Naive thymus-derived CD8-positive, alpha-beta T cell (primary cell): ENCODE measurements at places on chromosomes 12 and 14.

DNA sequence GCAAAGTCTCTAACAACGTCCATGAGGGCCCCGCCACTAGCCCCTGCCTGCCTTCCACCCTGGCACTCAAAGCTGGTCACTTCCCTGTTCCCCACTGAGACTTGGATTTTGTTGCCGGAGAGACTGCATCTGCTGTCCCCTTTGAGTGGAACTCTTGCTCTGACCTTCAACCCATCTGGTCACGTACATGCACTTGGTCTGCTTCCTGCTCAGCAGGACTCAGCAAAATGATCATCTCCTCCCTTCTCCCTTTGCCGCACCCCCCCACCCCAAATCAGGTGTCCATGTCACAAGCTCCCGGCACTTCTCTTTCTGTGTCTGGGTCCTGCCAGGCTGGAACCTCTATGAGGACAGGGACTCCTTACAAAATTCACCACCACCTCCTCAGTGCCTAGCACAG, 180.9 kb downstream of the CHST11 start:
- no peaks in the 10 kb centered on the region for H3K27me3 ChIP-seq
- DNase-seq, result no peak
- H3K4me3 ChIP-seq, result no peak overlapping the region
- H3K27ac ChIP-seq, result no peak overlapping the region
- H3K4me1 ChIP-seq, result peaks cover 28% of the 10 kb centered on the region
- H3K36me3 ChIP-seq, result peaks cover 19% of the 10 kb centered on the region

DNA sequence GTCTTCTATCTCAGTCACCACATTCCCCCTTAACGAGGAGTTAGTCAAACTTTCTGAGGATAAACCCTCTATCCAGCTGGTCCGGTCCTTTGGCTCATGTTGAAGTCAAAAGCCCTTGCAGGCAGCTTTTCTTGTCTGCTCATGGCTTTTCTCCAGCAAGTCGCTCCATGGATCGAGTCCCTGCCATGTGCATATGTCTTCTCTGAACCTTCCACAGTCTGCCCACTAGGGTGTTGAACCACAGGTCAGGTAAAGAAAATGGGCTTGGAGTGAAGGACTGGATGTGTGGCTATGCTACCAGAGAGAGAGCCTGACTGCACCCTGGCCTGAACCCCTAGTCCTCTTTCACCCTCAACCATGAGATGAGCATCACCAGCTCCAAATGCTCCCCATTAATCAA, 22.8 kb downstream of the C14orf132 start:
- H3K4me1 ChIP-seq, result no peaks in the 10 kb centered on the region
- DNase-seq, result no peak
- H3K27me3 ChIP-seq, result peaks cover 39% of the 10 kb centered on the region
- H3K4me3 ChIP-seq, result no peak overlapping the region

DNA sequence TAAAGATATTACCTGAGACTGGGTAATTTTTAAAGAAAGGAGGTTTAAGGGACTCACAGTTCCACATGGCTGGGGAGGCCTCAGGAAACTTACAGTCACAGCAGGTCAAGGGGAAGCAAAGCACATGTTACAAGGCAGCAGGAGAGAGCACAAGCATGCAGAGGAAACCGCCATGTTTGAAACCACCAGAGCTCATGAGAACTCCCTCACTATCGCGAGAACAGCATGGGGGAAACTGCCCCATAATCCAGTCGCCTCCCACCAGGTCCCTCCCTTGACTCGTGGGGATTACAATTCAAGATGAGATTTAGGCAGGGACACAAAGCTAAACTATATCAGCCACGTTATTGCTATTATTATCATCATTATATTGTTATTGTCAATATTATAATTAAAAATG, 138.7 kb downstream of the RIMBP2 start:
- no peaks in the 10 kb centered on the region for H3K4me1 ChIP-seq
- H3K36me3 ChIP-seq, result no peaks in the 10 kb centered on the region
- DNase-seq, result no peak
- H3K4me3 ChIP-seq, result no peak overlapping the region

DNA sequence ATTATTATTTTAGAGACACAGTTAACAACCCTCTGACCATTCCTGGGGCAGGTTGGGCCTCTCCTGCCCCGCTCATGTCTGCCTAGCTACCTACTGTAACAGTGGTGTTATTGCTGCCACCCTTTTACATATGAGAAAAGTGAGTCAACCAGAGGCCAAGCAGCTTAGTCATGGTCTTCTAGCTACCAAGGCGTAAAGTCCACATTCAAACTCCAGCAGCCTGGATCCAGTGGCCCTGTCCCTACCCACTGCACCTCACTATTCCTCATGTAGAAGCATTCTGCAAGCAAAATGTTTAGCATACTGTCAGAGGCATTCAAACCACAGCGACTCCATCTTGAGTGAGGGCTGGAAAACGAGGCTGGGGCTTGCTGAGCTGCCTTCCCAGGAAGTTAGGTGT, 95.8 kb downstream of the SLC15A4 start:
- no peak overlapping the region for H3K4me3 ChIP-seq
- no peaks in the 10 kb centered on the region for H3K36me3 ChIP-seq
- no peaks in the 10 kb centered on the region for H3K4me1 ChIP-seq
- H3K27ac ChIP-seq, result no peak overlapping the region

DNA sequence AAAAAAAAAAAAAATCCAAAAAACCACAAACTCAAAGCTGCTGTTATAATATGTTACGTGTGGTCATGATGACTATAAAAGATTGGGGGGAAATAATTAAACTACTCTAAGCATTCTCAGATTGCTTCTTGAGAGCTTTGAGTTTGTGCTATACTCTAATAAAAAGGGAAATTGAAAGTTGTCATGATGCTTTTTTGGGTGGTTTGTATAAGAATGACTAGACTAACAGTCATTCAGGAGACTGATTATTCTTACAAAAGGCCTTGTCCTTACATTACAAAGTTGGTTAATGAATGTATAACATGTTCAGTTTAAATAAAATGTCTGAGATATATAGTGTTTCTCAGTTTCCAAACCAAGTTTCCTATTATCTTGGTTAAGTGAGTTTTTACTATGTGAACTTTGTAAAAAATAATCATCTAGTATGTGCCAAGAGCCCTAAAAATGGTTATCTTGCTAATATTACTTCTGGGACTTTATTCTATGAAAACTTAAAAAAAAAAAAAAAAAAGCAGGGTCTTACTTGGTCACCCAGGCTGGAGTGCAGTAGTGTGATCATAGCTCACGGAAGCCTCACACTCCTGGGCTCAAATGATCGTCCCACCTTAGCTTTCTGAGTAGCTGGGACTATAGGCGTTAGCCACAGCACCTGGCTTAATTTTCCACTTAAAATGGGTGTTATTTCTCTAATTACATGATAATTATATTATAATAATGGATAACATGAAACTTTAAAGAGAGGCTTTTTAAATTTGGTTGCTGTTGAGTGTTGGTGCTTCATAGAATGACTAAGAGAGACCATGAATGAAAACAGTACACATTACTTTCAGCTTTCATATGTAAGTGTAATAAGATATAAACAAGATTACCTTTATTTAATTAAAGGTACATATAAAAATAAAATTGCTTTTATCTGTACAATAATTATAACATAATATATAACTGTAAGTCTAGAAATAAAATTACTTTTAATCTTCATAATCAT, 459.6 kb upstream of the RGS6 start:
- H3K4me3 ChIP-seq, result no peak overlapping the region
- peaks cover 53% of the 10 kb centered on the region for H3K4me1 ChIP-seq
- DNase-seq, result no peak
- H3K27ac ChIP-seq, result no peak overlapping the region
- H3K36me3 ChIP-seq, result no peaks in the 10 kb centered on the region

DNA sequence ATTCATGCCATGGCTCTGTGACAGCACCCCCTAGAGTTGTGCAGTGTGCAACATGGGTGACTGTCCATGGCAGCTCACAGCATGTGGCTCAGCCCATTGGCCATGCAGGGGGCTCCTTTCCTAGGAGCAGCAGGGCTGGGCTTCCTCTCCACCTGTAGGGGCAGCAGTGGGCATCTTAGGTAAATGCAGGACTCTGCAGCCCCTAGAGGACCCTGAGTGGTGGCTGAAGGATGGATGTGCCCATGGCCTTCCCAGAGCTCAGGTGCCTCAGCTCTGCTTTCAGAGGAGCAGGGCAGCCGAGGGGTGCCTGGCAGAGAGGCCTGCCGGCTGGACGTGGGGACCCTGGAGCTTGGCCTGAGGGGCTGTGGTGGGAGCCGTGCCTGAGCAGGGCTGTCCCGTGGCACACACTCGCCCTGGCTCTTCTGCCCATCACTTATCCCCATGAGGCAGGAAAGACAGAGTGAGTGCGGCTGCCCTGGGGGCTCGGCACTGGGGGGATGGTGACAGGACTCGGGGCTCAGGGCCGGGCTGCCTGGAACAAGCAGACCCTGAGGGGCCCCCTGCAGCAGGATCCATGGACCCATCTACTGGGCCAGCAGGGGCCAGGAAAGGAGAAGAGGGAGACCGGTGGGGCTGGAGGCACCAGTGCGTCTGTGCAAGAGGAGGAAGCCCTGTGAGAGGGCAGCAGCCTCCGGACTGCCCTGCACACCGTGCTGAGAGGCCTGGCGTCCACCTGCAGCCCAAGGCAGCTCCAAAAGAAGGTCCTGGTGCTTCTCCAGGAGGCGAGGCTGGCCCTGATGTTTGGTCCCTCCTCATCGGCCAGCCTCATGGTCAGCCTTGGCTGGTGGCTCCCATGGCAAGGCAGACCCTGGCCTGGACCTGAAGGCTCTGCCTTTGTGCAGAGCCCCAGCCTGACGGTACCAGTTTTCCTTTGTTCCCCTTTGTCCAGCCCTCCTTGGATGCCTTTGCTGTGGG, 7.6 kb downstream of the ADSS1 start:
- H3K4me3 ChIP-seq, result no peak overlapping the region
- no peaks in the 10 kb centered on the region for H3K27me3 ChIP-seq

DNA sequence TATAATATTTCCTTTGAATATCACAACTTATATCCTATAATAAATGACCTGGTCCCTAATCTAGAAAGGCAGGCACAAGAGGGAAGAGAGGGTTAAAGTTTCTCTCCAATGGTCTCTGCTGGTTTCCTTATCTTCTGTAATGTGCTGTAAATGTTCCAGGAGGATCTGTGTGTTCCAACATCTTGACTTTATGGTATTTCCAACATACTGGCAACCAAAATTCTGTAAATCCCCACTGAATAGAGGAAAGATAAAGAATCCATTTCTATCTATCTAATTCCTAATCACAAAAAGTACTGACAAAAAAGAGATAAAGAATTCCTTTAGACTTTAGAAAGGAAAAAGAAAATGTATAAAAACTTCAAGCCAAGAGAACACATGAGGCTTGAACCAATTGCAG, 146.4 kb upstream of the CCDC198 start:
- H3K27ac ChIP-seq, result no peak overlapping the region
- H3K4me1 ChIP-seq, result no peaks in the 10 kb centered on the region
- no peaks in the 10 kb centered on the region for H3K27me3 ChIP-seq
- no peak overlapping the region for H3K4me3 ChIP-seq
- no peaks in the 10 kb centered on the region for H3K36me3 ChIP-seq

GRCh38 chr12:79687711-79688260, 3.0 kb downstream of the PAWR start:
- H3K4me3 ChIP-seq, result peak overlapping the region; percentile 45
- H3K36me3 ChIP-seq, result peaks cover 5% of the 10 kb centered on the region
- H3K4me1 ChIP-seq, result peaks cover 27% of the 10 kb centered on the region
- H3K27me3 ChIP-seq, result peaks cover 36% of the 10 kb centered on the region
- DNase-seq, result no peak

GRCh38 chr14:89347885-89348284, 69.1 kb downstream of the FOXN3 start:
- no peaks in the 10 kb centered on the region for H3K27me3 ChIP-seq
- no peak for DNase-seq
- H3K4me1 ChIP-seq, result peaks cover 65% of the 10 kb centered on the region

DNA sequence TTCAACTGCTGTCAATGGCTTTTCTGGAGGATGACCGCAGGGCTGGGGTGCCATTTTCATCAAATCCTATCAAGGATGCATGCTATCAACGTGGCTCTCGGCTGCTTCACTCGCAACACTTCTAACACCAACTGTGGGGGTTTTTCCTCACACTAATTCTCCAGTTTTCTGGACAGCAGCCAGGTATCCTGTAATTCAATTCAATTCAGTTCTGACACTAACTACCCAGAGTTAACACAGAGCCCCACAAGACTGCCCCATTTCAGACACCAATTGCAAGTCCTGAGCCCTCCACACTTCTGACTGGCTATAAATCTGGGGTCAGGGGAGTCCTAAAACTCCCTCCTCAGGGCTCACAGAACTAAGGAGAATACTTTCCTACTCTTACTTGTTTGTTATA, 55.3 kb upstream of the TMCC3 start:
- no peaks in the 10 kb centered on the region for H3K27me3 ChIP-seq
- no peak for DNase-seq
- no peaks in the 10 kb centered on the region for H3K4me1 ChIP-seq
- no peak overlapping the region for H3K4me3 ChIP-seq

GRCh38 chr14:43308421-43309110, 1198.5 kb downstream of the FSCB start:
- H3K36me3 ChIP-seq, result peaks cover 4% of the 10 kb centered on the region
- no peaks in the 10 kb centered on the region for H3K27me3 ChIP-seq
- H3K4me3 ChIP-seq, result no peak overlapping the region
- DNase-seq, result no peak

DNA sequence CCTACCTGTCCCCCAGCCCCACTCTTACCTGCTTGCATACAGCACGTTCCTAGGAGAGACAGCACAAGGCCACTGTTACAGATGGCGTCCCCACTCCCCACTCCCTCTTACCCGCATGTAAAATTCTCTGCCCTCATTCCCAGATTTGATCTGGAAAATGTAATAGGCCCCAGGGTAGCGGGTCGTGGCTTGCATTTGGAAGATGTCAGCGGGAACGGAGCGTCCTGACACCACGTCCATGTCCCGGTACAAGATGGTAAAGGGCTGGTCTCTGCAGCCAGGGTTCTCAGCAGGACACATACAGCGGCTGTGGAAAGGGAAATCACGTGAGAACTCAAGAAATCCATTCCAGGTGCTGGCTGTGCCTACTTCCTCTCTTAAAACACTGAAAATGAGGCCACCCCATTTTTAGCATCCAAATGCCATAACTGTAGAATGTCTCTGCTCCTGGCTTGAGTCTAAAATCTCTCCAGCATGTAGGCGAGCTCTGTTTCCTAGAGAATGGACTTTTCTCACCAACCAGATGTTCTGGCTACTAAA, 10.1 kb upstream of the TC2N start:
- H3K4me3 ChIP-seq, result no peak overlapping the region
- DNase-seq, result no peak
- no peaks in the 10 kb centered on the region for H3K27me3 ChIP-seq
- H3K36me3 ChIP-seq, result no peaks in the 10 kb centered on the region
- H3K4me1 ChIP-seq, result peaks cover 53% of the 10 kb centered on the region
